ENCODE measurements at places on chromosomes 3 and 15. TPM values are rescaled to one million over a fixed set of nuclear protein-coding genes. Genes with fewer than 3 reads are reported as not detected.

Gene TTBK2
- 8.8 TPM for total RNA-seq

Gene SOX14
- not detected for total RNA-seq

Gene VILL
- 0.58 TPM for total RNA-seq

Gene EFL1
- 12.9 TPM for total RNA-seq

Gene SERINC4
- not detected for total RNA-seq

Gene CPLX3
- not detected for total RNA-seq

Gene MUC20
- 3.6 TPM for total RNA-seq

Gene KLHL40
- total RNA-seq: 475 TPM

Gene CPB1
- not detected for total RNA-seq

Gene UBE3A
- 122 TPM for total RNA-seq

Gene GP5
- 0.10 TPM for total RNA-seq

Gene GOLGA6L24
- total RNA-seq: not detected

Gene FGD5
- total RNA-seq: 5.4 TPM

Gene TBC1D23
- total RNA-seq: 14.2 TPM

Gene C15orf62
- not detected for total RNA-seq

Gene ANKRD63
- not detected for total RNA-seq

Gene CRABP1
- total RNA-seq: not detected

Gene SATB1
- total RNA-seq: 40.9 TPM

Gene NANOGP8
- not detected for total RNA-seq

Gene SIDT1
- total RNA-seq: not detected

Data from gastrocnemius medialis (tissue), 4 donors.